A549 treated with CpdA at 1 μM for 4 hours (cell line): ENCODE measurements at places on chromosomes 5 and 9. TPM values are rescaled to one million over a fixed set of nuclear protein-coding genes. Genes with fewer than 3 reads are reported as not detected.

The ARSI gene
- total RNA-seq: 33.5 to 52.9 TPM (median 42.9 TPM) in 5 replicates

The RABGAP1 gene
- 13.4 to 18.1 TPM (median 14.6 TPM) in 5 replicates for total RNA-seq

The PPP1R2B gene
- 0.07 to 0.19 TPM (median 0.10 TPM) in 4 of 5 replicates, not detected in the other for total RNA-seq

The PTPRD gene
- 0.17 to 0.42 TPM (median 0.20 TPM) in 5 replicates for total RNA-seq

The INSL6 gene
- total RNA-seq: not detected in 5 replicates

The TRIM7 gene
- total RNA-seq: 27.2 to 44.1 TPM (median 42.4 TPM) in 5 replicates

The ANKRD18A gene
- 6.6 to 15.7 TPM (median 10.5 TPM) in 5 replicates for total RNA-seq

The FAM81B gene
- not detected in 5 replicates for total RNA-seq

The NMUR2 gene
- total RNA-seq: 0.03 to 0.06 TPM (median 0.06 TPM) in 3 of 5 replicates, not detected in the others

The ECSCR gene
- total RNA-seq: not detected in 5 replicates

The SLC26A2 gene
- total RNA-seq: 20.2 to 27.5 TPM (median 25.6 TPM) in 5 replicates

The SAXO1 gene
- not detected in 5 replicates for total RNA-seq

The AK1 gene
- 43.4 to 83.0 TPM (median 68.3 TPM) in 5 replicates for total RNA-seq

The CSF1R gene
- total RNA-seq: 0.07 to 0.23 TPM (median 0.15 TPM) in 4 of 5 replicates, not detected in the other

The MEIKIN gene
- not detected in 5 replicates for total RNA-seq

The OLFML2A gene
- total RNA-seq: 15.5 to 24.4 TPM (median 18.2 TPM) in 5 replicates

The PCA3 gene
- total RNA-seq: not detected in 5 replicates

The ROR2 gene
- 1.4 to 2.9 TPM (median 1.7 TPM) in 5 replicates for total RNA-seq

The ZNF366 gene
- not detected in 5 replicates for total RNA-seq

The PCDHA11 gene
- 0.12 to 0.43 TPM (median 0.18 TPM) in 5 replicates for total RNA-seq

The PTGR1 gene
- total RNA-seq: 362 to 407 TPM (median 392 TPM) in 5 replicates

The SHOC1 gene
- total RNA-seq: 0.01 TPM in 1 of 5 replicates, not detected in the others

The PAEP gene
- 0.14 to 0.27 TPM (median 0.21 TPM) in 3 of 5 replicates, not detected in the others for total RNA-seq

The ZBTB43 gene
- total RNA-seq: 5.4 to 8.6 TPM (median 6.2 TPM) in 5 replicates

The BTF3 gene
- 1,023 to 1,219 TPM (median 1,086 TPM) in 5 replicates for total RNA-seq
